ENCODE measurements at places on chromosomes 12 and 14. TPM values are rescaled to one million over a fixed set of nuclear protein-coding genes. Genes with fewer than 3 reads are reported as not detected.

DNA sequence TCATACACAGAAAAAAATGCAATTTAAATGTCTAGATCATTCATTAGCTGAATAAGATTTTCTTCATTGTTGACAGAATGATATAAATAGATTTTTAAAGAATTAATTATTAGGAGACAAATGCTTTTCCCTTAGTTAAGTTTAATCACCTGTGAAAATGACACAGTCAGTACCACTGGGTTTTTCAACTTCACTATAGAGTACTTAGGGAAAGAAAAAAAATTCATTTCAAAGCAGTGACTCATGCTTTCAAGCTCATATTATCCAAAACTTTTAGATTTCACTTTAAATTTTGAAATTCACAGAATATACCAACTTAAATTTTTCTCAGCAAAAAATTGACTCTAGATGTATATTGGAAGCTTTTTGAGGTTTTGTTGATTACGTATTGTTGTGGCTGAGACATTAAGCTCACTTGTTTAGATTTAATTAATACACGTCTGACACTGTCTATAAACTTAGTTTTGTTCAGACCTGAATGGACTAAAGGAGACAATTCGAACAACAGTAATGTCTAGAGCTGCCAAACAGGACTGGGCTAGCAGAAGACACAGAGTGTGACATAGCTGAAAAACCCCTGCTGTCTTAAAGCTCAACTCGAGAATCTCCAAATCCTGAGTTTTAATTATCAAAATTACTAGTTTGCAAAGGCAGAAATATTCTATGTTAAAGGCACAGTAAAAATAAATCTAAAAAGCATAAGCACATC is 1.6 kb downstream of the MGAT4C start:
- no peak for DNase-seq
- H3K4me3 ChIP-seq = no peak overlapping the region
- peaks cover 9% of the 10 kb centered on the region for H3K4me1 ChIP-seq
- peaks cover 4% of the 10 kb centered on the region for H3K27me3 ChIP-seq
- H3K36me3 ChIP-seq = no peaks in the 10 kb centered on the region

GRCh38 chr12:24596768-24597388 is 352.0 kb downstream of the BCAT1 start:
- H3K27me3 ChIP-seq = no peaks in the 10 kb centered on the region
- no peak for DNase-seq
- no peak overlapping the region for H3K4me3 ChIP-seq
- no peak overlapping the region for H3K27ac ChIP-seq
- H3K4me1 ChIP-seq = peaks cover 6% of the 10 kb centered on the region

Gene FAM181A
- total RNA-seq = not detected

DNA sequence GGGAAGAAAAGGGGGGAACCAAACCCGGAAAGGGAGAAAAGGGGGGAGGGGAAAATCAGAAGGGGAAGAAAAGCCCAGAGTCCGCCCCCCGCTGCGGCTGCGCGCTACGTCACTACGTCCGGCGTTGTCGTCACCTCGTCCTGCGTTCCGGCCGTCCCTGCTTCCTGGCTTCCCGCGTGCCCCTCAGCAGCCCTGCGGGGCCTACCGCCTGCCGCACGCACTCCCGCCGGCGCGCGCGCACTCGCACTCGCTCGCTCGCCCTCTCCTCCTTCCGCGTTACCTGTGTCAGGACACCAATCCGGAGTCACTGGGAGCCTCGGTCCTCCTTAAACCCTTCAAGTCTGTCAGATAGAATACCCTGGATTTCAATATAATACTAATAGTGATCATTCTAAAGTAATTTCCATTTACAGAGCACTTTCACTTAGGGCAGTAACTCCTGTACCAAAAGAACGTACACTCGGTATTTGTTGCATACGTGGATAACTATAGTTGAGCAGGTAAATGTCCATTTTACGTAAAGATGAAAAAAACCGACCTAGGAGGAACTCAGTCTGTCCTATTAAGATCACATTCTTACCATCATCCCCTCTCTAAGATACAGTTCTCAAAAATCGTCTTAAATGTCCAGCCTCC is at the start of gene R3HDM2:
TSS of gene R3HDM2 (minus strand) at position 113 of the 636 bp plus-strand sequence. CDS start 120,615 bp downstream, outside the sequence.
- peak within 1 kb of the TSS; percentile 98 for H3K27ac ChIP-seq
- H3K27me3 ChIP-seq = no peaks in the 10 kb centered on the region
- H3K36me3 ChIP-seq = no peaks in the 10 kb centered on the region
- peak; percentile 97 for DNase-seq
- peaks cover 28% of the 10 kb centered on the region for H3K4me1 ChIP-seq

Gene MTERF2
- 7.5 TPM for total RNA-seq

DNA sequence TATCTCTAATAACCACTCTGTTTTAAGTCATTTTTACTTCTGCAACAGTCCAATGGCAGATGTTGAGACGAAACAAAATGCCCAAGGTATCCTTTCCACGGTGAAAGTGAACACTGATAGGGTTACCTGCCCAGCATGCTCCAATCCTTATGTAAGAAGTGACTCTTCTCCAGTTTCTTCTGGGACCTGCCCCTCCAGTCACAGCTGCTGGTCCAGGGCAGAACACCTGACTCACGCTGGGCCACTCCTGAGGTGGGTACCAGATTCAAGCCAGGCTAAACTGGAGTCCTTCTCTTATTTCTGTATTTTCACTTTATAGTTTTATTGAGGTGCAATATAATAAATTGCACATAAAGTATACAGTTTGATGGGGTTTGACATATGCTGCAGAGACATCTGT is 16.7 kb downstream of the NT5DC3 start:
- H3K4me3 ChIP-seq = no peak overlapping the region
- no peaks in the 10 kb centered on the region for H3K36me3 ChIP-seq
- H3K27me3 ChIP-seq = no peaks in the 10 kb centered on the region
- no peak overlapping the region for H3K27ac ChIP-seq
- no peak for DNase-seq
- H3K4me1 ChIP-seq = peaks cover 49% of the 10 kb centered on the region

DNA sequence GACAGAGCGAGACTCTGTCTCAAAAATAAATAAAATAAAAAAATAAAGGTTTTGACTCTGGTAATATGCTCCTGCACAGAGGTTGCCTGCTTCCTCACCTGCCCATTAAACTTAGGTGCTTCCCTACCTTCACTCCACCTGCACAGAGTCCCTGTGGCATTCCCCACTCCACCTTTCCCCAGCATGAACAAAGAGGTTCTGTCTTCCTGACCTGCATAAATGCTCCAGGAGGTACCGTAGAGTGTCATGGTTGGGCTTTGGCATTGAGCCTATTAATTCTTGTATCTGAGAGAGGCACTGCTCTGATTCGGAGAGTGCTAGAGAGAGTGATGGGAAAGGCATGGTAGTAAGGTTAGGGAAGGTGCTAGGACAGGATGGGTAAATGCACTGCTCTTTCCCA is 6.3 kb downstream of the ARHGAP9 start:
- DNase-seq = peak; percentile 1
- H3K36me3 ChIP-seq = no peaks in the 10 kb centered on the region
- no peak overlapping the region for H3K4me3 ChIP-seq
- peaks cover 30% of the 10 kb centered on the region for H3K27me3 ChIP-seq

GRCh38 chr14:74945852-74946658 is 9.3 kb downstream of the PGF start:
- H3K4me3 ChIP-seq = no peak overlapping the region
- no peaks in the 10 kb centered on the region for H3K27me3 ChIP-seq
- DNase-seq = no peak

Gene FGF6
- total RNA-seq = not detected

DNA sequence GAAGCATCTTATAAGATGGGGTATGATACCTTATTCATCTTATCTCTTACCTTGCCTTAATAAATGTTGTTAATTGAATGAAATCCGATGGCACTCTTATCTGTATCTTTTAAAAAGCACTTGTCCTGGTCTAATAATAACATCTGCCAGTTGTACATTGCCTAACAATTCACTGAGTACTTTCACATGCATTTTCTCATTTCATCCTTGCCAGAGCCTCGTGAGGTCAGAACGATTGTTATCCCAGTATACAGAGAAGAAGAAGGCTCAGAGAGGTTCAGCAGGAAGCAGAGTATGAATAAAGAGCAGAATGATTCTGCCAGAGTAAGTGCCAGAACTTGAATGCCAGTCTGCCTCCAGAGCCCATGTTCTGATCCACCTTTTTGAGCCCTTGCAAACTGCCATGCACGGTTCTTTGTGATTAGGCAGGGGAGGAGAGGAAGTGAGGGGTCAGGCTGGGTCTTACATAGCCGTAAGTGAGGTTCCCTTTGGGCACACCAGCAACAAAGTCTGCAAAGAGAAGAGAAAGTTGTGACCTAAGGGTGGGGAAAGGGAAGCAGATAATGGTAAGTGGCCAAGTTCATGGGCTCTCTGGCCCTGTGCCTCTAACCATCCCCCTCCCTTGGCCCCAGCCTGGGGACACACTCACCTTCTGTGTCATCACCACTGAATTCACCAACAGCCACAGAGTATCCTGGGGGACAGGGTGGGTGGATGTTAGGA is 11.7 kb downstream of the ITGA5 start:
- H3K36me3 ChIP-seq = peaks cover 26% of the 10 kb centered on the region
- H3K27ac ChIP-seq = no peak overlapping the region
- peaks cover 13% of the 10 kb centered on the region for H3K4me1 ChIP-seq

Gene IFNG-AS1
- not detected for total RNA-seq

DNA sequence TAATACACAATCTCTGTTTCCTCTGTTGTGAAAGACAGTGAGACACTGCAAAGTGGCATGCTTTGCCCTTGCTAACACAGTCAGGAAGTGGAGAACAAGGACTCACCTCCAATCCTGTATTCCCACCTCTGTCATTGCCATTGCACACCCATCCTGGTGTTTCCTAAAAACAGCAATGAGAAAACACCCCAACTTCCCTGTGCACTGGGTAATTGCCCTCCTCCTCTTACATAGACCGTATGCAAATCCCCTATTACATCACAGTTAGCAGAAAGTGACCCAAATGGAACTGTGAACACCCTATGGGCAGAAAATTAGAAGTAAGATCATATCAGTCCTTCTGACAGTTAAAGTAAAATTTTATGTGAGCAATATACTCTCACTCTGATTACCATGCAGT is 355.5 kb downstream of the BCL11B start:
- no peak overlapping the region for H3K27ac ChIP-seq
- peaks cover 46% of the 10 kb centered on the region for H3K27me3 ChIP-seq
- no peak for DNase-seq

GRCh38 chr14:64680013-64680713 is 24.1 kb upstream of the PLEKHG3 start:
- peak overlapping the region; percentile 97 for H3K27ac ChIP-seq
- no peak for DNase-seq
- no peaks in the 10 kb centered on the region for H3K36me3 ChIP-seq
- peaks cover 64% of the 10 kb centered on the region for H3K4me1 ChIP-seq
- no peak overlapping the region for H3K4me3 ChIP-seq

GRCh38 chr14:70170976-70171375 is 17.8 kb downstream of the SLC8A3 start:
- no peaks in the 10 kb centered on the region for H3K36me3 ChIP-seq
- DNase-seq = no peak
- H3K27me3 ChIP-seq = peaks cover 3% of the 10 kb centered on the region
- no peak overlapping the region for H3K4me3 ChIP-seq
- no peak overlapping the region for H3K27ac ChIP-seq

Measured in chondrocyte (in vitro differentiated cells).